Stimulated activated CD4-positive, alpha-beta T cell treated with anti-CD3 and anti-CD28 coated beads, Interleukin-1b, Interleukin-23, amount 100 ng/mL, for 48 hours (primary cell): ENCODE measurements at places on chromosomes 6 and 20.
A peak's percentile ranks its signal among the peaks of the same experiment; 100 is the strongest.

DNA sequence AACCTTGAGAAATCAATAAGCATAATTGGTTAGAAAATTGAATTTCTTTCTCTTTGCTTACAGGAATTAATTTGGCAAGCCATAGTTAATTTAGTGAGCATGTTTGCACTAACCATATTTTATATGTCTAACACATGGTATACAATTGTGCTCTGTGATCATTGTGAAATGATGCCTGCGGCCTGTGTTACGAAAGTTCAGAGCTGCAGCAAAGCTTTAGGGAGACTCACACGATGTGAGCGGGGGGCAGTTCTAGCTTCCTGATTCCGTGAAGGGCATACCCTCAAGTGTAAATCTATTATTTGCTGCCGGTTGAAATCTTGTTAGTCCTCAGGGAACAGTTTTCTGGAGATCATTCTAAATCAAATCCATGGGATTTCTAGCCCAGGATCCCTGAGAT lies 25.5 kb upstream of the ADTRP start:
- DNase-seq: no peak

GRCh38 chr20:58192567-58192966 lies 35.9 kb downstream of the ANKRD60 start:
- peak; percentile 38 for DNase-seq

GRCh38 chr6:147248859-147249258 lies 44.6 kb downstream of the STXBP5 start:
- DNase-seq: no peak

DNA sequence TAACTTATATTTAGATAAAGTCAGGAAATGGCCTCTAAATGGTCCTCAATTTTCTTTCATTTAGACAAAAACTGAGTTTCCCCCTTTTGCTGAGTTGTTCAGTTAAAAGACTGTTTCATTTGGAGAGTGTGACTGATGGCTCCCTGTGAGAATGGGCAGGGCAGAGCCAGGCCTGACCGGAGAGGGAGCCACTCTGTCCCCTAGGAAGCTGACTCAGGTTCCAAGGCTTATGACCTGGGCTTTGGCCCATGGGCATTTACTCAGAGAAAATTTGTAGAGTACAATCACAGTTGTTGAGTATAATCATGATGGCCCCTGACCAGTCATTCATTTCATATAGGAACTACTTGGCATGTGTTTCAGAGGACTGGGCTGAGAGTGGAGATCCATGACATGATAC lies 37.0 kb upstream of the AIG1 start:
- DNase-seq: no peak

DNA sequence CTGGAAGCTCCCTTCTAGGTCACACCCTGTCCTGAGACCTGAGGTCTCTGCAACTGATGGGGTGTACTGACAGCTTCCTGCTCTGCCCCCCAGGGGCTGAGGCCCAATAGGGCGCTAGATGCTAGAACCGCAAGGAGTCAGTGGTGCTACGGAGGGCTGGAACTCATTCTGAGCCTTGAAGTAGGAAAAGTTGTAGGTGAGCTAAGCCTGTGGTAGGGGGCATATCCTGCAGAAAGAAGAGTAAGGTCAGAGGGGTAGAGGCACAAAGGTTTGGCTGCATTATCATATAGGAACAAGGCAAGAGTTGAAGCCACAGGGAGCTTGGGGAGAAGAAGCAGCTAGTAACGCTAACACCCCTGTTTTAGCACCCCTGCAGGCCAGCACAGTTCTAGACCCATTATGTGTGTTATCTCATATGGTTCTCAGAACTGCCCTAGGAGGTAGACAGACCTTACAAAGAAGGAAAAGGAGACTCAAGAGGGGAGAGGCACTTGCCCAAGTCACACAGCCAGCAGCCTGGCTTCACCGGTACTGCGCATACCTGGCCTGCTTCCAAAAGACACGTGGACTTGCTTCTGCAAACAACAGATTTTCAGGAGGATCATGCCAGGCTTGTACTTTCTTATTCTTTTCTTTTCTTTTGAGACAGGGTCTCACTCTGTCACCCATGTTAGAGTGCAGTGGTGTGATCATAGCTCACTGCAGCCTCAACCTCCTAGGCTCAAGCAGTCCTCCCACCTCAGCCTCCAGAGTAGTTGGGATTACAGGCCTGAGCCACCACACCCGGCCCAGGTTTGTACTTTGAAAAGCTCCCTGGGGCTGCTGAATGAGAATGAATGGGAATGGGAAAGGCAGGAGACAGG lies 156.1 kb downstream of the MRPL14 start:
- no peak for DNase-seq

DNA sequence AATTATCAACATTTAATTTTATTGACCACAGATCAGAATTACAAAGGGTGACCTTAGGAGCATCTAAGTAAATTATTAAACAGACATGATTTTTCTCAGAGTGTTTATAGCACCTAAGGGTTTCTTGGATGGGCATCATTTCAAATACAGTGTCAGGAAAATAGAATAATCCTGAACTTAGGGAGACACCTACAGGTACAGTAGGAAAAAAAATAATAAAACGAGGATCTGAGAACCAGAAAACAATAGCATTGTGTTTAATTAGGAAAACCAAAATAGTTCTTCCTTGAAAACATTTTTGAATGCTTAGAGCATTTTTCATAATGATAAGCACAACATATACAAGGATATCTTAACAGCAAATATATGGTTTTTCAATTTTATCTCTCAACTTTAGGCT lies 39.2 kb downstream of the MMUT start:
- DNase-seq: no peak

DNA sequence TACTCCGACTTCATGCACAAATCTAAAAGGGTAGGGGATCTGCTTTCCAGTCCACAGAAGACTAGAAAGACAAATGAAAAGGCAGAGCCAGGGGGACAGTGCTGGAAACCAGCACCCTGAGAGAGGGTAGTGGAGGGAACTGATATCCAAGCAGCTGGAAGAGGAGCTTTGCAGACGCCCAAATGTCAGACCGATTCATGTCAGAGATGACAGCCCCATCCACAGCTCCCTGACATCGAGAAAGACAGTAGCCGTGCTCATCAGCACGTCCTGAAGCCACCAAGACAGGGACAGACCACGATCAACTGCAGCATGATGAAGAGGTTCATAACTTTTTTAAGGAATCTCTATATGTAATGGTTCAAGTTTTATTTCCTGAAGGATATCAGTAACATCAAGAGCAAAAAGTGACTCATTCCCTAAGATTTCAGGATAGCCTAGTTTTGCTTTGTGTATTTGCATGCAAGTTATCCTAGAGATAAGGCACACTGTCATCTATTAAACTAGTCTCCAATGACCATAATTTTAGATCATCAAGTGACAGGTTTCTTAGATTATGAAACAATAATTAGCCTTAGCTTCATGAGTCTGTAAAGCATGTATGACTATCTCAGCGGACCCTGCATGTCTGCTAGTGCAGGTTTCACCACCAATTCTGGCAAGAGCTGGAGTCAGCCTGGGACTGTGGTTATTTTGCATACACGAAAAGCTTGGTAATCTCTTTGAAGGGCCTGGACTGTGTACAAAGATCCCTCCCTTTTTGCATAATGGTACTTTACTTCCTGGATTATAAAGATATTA lies 43.0 kb downstream of the PRDM1 start:
- no peak for DNase-seq

DNA sequence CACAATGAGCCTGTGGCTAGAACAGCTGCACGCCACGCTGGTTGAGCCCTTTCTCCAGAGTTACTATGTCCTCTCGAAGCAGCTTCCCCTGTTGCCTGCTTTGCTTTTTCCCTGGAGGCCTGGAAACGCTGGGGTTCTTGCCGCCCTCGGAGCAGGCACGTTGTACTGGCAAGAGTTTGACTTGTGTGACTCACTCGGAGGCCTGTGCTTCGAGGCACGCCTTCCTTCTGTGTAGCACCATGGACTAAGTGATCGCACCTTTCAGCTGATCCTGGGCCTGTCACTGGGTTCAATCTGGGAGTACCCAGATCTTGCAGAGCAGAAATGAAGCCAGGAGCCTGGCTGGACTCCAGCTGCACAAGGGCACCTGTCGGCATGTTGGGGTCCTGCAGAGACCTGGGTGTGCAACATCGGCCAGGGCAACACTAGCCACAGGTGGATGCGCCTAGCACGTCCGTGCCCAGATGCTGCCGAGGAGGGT lies 5.2 kb downstream of the INSM1 start:
- DNase-seq: no peak

GRCh38 chr6:34196116-34196832 lies 40.4 kb upstream of the HMGA1 start:
- peak; percentile 86 for DNase-seq

DNA sequence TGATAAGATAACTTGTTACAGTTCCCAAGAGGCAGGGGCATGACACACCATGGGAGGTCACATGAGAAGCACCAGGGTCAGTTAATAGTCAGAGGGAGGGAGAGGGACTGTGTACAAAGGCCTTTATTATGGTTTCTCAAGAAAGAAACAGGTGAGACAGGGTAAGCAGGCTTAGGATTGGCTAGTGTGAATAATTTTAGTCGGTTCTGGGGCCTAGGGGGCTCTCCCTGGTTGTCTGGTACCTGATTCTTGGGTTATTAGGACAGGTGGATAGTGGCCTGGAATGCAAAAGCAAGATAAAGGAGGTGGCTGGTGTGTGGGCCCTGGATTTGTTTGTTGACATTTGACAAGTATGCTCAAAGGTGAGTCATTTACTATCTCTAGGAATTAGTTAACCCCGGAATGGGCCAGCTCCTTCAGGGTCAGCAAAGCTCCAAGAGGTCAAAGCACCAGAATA lies 49.4 kb upstream of the MCUR1 start:
- DNase-seq: no peak

- no peak for DNase-seq
These were observed 18.4 kb upstream of the NUP153 start for GRCh38 chr6:17725083-17725482.

DNA sequence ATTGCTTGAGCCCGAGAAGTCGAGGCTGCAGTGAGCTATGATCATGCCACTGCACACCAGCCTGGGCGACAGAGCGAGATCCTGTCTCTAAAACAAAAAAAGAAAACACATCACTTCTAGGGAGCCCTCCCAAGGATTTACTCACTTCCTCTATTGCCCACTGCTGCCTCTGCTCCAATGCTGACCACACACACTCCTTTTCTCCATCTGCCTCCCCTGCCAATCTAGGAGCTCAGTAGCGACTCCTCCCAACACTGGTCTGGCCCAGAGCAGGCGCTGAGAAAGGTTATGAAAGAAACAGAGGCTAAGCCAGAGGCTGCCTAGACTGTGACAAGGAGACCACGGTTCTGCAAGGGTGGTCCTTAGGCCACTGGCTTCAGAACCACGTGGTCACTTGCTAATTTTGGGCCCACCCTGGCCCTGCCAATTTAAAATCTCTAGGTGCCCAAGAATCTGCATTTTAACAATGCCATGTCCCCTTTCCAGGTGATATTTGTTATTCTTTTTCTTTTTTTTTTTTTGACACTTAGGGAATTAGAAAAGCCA lies 1.3 kb upstream of the E2F1 start:
- no peak for DNase-seq

GRCh38 chr6:53244958-53245357 lies 96.3 kb upstream of the GCM1 start:
- peak; percentile 17 for DNase-seq

DNA sequence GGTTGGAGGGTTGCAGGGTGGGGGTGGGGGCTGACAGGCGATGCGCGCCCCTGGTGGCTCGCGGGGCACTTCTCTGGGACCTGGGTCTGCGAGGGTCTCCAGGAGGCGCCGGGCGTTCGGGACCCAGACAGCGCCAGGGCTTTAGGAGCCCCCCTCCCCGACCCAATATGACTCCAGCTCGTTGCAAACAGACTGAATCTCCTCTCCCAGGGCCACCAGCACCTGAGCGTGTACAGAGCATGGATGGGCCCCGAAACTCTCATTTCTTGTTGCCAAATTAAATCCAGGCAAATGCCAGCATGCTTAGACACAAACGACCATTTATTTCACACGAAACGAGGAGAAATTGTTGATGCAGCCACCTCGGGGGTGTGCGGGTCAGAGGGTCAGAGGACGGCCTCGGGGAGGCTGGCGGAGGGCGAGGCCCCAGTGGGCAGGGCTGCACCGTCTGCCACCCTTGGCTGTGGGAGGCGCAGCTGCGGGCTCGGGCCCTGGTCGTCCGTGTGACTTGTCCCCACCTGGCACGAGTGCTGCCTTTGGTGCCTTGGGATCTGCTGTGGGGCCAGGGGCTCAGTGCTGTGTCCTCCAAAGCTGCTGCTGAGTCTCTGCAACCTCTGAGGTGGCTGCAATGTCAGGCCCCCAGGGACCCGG lies 20.9 kb upstream of the GATA5 start:
- DNase-seq: no peak

- no peak for DNase-seq
These were observed 254.7 kb downstream of the ARHGAP18 start for GRCh38 chr6:129455126-129455769.

DNA sequence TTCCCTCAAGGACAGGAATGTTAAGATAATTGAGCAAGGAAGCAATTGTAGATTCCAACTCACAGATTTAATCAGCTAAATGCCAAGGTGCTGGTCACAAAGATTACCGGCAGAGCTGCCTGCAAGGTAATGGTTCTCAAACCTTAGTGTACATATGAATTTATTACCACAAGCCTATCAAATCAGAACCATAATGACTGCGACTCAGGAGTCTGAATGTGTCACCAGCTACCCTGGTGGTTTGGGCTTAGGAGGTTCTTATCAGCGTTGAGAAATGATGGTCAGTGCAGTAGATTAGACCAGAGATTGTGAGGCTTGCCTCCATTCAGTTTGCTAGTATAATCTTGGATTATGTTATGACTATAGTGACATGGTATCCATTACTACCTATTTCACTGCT lies 78.9 kb downstream of the MTFR2 start:
- no peak for DNase-seq

- no peak for DNase-seq
These were observed 480.0 kb upstream of the JARID2 start for GRCh38 chr6:14765721-14766390.

- no peak for DNase-seq
These were observed 345.7 kb downstream of the UTRN start for GRCh38 chr6:144630857-144631256.

- no peak for DNase-seq
These were observed 2.3 kb downstream of the LINC00237 start for GRCh38 chr20:21103582-21104465.

DNA sequence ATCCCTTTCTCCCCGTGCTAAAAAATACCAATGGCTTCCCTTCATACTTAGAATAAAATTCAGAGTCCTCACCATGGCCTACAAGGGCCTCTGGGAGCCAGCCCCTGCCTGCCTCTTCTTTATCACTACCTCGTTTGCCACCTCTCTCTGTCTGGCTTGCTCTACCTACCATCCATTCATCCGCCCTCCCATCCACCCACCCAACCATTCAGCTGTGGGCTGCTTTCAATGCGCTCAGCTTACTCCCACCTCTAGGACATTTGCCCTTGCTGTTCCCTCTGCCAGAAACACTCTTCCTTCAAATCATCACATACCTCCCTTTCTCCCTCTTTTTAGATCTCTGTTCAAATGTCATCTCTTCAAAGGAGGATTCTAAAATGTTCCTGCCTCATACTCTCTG lies 44.4 kb downstream of the PACSIN1 start:
- no peak for DNase-seq

DNA sequence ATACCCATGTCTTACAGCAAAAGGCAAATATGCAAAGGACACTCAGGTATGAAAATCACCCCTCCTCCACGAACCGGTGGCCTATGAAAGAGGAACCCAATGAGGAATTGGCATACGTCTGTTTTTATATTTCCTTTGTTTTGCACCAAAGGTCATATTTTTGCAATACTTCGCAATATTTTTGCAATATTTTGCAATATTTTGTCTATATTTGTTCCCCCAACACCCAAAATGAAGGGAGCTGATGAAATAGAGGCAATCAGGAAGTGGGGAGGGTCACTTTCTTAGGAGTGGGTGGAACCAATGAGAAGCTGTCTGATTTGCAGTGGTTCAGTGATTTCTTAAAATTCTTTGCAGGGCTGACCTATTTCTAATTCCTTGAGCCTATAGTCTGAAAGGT lies 296.8 kb upstream of the TSHZ2 start:
- no peak for DNase-seq

- DNase-seq: no peak
These were observed 276.0 kb downstream of the TFAP2A start for GRCh38 chr6:10138917-10139316.
